ENCODE measurements at places on chromosomes 2 and 18.

DNA sequence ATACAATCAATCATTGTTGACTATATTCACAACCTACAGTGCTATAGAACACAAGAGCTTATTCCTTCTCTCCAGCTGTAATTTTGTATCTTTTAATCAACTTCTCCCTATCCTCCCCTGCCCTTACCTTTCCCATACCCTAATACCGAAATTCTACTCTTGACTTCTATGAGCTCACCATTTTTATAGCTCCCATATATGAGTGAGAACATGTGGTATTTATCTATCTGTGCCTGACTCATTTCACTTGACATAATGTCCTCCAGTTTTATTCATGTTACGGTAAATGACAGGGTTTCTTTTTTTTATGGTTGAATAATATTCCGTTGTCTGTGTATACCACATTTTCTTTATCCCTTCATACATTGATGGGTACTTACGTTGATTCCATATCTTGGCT is 2.6 kb downstream of the MROH2A start:
- no peak for DNase-seq

DNA sequence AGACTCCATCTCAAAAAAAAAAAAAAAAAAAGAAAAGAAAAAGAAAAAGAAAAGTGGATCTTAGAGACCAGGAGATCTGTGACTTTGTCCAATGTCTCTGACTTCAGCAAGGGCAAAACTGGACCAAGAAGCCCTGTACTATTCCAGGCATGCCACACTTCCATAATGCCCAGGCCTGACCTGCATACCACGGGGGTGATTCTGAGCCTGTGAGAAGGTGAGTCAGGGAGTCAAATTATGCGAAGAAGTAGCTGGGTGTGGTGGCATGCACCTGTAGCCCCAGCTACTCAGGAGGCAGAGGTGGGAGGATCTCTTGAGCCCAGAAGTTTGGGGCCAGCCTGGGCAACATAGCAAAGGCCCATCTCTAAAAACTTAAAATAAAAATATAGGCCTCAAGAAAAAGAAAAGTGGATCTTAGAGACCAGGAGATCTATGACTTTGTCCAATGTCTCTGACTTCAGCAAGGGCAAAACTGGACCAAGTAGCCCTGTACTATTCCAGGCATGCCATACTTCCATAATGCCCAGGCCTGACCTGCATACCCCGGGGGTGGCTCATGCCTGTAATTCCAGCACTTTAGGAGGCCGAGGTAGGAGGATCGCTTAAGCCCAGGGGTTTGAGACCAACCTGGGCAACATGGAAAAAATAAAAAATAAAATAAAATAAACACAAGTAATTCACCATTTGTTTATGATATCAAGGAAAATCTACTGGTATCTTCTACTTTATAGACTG is 12.2 kb upstream of the PUM2 start:
- no peak for DNase-seq

DNA sequence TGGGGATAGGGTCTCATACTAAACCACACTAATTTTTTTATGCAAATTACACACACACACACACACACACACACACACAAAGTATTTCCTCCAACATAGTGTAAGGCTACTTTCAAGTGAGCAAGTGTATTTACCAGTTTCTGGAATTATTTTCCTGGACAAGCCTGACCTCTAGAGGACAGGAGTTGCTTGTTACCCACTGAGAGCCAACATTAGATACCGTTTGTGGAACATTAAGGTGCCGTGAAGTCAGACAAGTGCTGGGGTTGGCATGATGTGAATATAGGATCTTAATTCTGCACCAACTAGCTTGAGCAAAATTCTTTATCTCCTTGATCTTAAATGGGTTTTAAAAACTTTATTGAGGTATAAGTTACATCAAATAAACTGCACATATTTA is 39.3 kb upstream of the SERPINB2 start:
- no peak for DNase-seq

GRCh38 chr2:119015845-119016244 is 73.9 kb downstream of the MARCO start:
- no peak for DNase-seq

DNA sequence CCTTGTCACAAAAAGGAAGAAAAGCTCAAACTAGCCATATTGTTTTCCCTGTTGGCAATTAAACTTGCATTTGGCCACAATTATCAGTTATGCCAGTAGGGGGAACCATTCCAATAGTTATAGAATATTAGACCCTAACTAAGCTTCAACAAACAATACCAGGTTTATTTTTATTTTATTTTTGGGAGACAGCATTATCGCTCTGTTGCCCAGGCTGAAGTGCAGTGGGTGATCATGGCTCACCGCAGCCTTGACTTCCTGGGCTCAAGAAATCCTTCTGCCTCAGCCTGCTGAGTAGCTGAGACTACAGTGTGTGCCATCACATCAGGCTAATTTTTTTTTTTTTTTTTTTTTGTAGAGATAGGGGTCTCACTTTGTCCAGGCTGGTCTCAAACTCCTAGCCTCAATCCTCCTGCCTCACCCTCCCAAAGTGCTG is 102.1 kb downstream of the ATAD2B start:
- peak; percentile 8 for DNase-seq

DNA sequence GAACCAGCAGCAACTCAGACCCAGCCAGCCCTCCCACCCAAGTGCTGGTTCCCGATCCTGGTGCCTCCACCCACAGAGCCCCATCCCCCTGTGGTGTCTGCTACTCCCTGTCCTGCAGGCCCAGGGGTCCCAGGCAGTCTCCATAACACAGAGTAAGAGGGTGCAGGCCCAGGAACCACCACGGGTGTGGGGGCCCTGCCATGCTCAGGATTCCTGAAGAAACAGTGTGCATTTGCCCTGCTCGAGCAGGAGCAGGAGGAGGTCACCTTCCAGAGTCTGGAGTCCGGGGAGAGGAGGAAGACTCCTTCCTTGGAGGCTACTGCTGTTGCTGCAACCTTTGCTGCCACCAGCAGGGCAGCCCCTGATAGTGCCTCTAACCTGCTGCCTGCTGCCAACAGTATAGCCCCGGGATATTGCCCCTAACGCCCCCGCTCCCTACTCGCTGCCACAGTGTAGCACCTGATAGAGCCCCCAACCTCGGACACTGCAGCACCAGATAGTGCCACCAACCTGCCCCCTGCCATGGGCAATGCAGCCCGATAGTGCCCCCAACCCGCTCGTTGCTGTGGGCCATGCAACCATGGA is 46.8 kb upstream of the ANKRD62 start:
- no peak for DNase-seq
